ENCODE measurements at places on chromosomes 3 and 15.

DNA sequence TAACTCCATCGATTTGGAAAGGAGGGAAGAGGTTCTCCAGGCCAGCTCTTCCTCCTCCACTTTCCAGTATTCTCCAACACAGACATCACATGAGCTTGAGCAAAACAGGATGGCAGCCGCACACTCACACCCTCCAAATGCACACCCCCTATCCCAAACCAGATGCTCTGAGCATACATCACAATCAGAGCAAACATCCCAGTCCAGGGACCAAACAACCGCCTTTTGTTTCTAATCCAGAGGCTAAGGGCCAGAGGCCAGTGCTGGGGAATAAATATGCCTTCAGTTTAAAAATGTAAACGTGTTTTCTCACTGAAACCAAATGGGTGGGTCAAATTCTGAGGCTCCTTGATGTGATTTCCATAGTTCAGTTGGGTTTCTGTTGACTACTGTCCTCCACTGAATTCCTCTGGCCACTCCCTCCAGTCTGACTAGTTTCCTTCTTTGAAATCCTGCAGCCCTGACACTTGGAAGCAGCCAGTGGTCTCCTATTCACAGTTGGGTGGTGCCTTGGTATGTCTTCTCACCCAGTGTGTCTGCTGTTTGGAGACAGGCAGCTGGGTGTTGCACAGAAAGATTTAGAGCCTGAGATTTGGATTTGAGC lies 19.2 kb upstream of the MFGE8 start:
- DNase-seq: no peak

DNA sequence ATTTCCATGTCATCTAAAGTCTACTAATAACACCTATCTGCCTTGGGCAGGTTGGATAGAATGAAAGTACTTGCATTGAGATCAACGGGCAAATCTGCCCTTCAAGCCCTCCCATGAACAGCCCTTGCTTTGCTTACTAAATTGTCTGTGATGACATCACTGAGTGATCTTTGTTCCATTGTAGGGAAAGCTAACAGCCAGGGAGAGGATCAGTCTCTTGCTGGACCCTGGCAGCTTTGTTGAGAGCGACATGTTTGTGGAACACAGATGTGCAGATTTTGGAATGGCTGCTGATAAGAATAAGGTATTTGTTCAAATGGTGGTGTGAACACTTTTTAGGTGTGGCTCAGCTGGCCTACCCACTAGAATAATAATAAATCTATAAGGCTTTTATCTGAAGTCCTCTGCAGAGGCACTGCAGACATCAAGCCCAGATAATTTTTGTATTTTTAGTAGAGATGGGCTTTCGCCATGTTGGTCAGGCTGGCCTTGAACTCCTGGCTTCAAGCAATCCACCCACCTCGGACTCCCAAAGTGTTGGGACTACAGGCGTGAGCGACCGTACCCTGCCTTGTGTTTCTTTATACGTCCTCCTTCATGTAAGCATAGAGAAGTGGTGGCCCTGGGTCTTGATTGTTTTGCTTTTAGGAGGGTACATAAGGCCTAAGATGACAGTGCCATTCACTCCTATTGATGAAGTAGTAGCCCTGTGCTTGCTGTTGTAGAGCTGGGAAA lies 5.7 kb downstream of the PCCB start:
- no peak for DNase-seq

DNA sequence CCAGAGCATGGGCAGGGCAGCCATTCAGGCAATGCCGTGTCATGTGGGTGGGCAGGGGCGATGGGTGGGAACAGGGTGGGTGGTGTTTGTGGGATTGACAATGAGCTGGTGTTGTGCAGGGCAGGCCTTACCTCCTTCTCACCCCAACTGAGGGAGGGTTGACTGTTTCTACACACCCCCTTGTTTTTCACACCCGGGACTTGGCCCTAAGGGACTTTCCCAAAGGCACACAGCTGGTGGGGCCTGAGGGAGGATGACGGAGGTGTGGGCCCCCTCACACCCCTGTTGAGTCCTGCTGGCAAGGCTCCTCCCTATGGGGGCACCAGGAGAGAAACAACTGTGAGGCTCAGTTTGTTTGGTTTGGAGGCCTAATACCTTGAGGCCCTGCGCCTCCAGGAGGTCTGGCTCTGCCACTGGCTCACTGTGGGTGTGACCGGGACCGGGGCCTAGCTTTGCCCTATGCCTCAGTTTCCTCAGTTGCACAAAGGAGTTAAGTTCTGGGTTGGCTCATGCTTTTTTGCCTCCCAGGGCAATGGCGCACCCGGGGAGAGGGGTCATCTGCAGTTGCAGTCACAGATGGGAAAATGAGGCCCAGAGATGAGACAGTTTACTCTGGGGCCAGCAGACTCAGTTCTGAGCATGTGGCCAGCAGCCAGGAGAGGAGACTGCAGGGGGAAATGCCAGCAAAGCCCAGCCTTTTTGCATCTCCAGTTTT lies 5.1 kb upstream of the DNAH1 start:
- DNase-seq: no peak

- no peak for DNase-seq
Observed at GRCh38 chr3:13285007-13285567, 135.0 kb downstream of the NUP210 start.

DNA sequence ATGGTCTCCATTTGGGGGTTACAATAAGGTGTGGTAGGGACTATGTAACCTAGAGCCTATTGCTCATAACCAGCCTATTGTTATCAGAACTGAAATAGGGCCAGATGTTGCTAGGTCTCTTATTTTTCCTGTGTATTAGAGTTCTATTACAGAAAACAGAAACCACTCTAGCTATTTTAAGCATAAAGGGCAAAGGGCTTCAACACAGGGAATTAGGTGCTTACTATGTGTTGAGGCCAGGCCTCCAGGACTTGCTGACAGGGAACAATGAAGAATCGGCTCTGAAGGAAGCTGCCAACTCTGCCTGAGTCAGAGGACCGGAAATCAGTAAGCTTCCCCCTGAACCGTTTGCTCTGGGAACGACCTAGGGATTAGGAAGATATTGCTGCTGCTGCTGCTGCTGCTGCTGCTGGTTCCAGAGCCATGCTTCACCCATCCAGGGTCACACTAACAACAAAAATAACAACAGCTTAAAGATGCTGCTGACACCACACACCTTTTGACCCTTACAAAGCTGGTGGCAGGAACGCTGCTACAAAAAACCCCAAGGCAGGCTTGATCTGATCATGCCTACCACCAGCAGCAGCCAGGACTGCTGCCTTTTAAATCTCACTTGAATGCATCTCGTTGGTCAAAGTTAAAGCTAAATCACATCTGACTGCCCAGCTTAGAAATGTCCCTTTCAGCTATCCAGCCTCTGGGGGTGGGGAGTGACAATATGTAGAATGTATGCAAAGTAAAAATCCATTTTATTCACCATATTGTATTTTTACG lies 276.9 kb upstream of the IL12A start:
- peak; percentile 18 for DNase-seq

DNA sequence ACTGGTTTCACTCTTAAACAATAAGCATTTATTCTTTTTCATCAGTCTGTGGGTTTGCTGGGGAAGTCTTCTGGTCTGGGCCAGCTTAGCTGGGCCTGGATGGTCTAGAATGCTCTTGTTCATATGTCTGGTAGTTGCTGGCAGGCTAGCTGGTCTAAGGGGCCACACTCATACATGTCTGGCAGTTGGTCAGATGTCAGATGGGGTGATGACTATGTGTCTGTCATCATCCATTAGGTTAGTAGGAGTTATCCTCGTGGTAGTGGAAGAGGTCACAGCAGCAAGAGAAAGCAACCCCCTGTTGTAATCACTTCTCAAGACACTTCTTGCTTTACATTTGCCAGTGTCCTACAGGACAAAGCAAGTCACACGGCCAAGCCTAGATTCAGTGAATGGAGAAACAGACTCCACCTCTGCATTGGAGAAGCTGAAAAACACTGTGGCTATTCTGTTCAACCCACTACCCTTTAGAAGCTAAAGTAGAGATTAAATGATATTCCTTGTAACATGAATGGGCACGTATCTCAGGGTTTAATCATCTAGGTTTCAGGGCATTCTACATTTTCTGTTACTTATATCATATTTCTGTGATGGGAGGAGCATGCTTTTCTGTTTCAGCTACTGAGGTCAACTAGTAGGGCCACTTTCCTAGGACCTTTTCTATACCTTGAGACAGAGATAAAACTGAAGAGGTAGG lies 5.5 kb upstream of the ARID3B start:
- DNase-seq: no peak

GRCh38 chr3:57949785-57950615 lies 58.2 kb upstream of the FLNB start:
- DNase-seq: no peak

DNA sequence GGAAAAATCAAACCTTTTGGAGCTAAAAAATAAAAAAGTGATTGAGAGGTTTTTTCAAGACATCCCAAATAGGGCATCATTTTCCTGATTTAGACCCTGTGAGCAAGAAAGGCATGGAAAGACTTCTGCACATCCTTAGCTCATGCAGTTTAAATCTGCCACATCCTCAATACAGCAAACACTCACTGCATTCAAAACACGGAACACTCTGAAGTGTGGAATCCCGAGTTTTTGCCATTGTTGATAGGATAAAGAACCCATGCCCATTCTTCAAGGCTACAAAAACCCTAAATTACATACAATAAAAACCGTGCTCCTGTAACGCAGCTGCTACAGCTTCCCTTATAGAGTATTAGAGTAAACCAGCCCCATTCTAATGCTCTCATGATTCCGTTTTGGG lies 346.8 kb downstream of the GABRG3 start:
- no peak for DNase-seq

- DNase-seq: no peak
Observed at GRCh38 chr3:71355862-71356261, 227.7 kb downstream of the FOXP1 start.

- no peak for DNase-seq
Observed at GRCh38 chr15:57320631-57321220, 55.6 kb upstream of the CGNL1 start.

GRCh38 chr3:163779396-163780344 lies 1298.6 kb downstream of the SI start:
- no peak for DNase-seq

DNA sequence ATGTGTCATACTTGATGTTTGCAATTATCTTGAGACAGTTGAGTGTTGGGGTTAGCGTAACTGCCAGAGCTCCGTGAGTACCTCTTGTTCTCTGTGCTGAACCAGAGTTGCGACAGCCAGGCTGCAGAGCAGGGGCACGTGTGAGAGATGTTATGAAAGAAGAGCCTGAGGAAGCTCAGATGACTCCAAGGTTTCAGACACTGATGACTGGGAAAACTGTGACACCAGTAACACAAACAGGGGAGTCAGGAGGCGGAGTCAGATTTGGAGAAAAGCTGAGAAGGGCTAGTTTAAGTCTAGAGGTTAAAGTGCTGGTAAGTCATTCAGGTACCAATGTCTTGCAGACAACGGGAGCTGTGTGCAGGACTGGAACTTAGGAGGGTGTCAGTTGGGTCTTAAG lies 45.0 kb downstream of the BLM start:
- DNase-seq: no peak

DNA sequence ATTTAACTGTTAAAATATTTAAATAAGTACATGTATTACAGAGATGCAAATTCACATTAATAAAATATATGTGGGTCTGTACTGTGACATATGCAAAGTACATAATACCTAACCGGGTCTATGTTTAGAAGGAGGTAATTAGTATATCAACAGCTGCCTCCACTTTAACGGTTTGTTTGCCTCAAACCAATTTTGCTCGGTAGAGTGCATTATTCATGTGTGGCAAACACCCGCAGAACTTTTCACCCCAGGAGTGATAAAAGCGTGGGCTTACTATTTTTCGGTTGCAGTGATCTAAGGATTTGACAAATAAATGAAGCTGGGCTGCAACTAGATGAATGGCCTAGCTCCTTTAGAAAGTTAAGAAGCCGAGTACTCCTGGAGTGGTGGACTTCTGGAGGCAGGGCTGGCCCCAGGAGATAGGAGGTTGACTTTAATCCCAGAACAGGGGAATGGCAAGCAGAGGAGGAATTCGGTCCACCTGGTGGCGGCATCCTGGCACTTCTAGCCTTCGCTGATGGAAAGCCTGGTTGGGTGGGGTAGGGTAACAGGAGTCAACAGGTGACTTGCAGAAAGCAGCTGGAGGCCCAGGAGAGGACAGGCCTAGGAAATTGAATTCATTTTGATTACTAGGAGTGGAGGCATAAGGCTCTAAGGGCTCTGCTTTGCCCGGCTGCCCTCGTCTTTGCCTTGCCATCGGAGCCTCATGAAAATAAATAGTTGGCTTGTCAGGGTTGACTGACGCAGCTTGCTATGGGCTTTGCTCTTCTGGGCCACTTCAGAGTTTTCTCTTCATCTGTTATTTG lies 2.4 kb downstream of the SLCO3A1 start:
- no peak for DNase-seq

DNA sequence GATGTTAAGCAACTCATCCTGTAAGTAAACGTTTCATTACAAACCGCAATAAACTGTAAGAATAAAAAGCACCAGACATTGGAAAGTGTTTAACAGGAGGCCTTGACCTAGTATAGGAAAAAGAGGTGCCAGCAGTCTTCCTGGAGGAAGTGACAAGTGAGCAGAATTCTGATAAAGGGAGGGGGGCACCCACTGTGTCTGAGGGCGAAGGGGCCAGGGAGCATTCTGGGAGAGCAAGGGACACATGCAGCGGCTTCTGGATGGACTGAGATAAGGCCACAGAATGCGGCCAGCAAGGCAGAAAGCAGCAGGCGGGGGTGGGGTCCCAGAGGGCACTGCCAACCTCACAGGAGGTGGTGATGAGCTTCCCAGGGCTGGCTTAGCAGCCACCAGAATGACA lies 80.2 kb downstream of the MTHFS start:
- DNase-seq: no peak

DNA sequence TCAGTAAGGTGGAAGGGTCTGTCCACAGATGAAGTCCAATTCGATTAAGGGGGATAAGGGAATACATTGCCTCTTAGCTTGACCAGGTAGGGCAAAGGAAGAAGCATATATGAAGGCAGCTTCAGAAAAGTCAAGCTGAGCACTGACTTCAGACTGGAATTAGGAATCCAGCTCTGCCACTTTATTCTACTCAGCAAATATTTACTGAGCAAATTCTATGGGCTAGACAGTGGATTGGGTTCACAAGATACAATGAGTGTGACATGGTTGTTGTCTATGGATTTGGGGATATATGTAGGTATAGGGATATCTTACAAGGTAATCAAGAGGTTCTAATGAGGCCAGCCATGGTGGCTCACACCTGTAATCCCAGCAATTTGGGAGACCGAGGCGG lies 526 bp downstream of the ADIPOQ start:
- no peak for DNase-seq

- no peak for DNase-seq
Observed at GRCh38 chr15:58932710-58933280, 684 bp downstream of the SLTM start.

DNA sequence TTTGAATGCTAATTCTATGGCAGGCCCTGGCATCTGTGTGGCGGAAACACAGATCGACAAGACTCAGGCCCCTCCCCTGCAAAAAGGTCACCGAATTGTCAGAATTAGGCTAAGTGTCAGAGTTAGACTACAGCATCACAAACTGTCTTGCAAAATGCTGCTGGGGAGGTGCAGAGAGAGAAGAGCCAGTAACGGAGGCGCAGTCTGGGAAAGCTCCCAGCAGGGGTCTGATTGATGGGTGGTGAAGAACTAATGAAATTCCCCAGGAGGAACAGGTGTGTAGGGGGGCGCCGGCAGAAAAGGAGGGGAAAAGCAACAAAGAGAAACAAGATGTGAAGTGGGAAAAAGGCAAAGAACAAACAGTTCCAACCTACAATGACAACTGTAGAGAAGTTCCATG lies 72.7 kb upstream of the TAMM41 start:
- no peak for DNase-seq

All from GOT3 (cell line).